Activated CD4-positive, alpha-beta T cell treated with anti-CD3 and anti-CD28 coated beads, Interleukin-2, amount 50 U/mL, for 4 hours (primary cell): ENCODE measurements at places on chromosomes 4 and X.

DNA sequence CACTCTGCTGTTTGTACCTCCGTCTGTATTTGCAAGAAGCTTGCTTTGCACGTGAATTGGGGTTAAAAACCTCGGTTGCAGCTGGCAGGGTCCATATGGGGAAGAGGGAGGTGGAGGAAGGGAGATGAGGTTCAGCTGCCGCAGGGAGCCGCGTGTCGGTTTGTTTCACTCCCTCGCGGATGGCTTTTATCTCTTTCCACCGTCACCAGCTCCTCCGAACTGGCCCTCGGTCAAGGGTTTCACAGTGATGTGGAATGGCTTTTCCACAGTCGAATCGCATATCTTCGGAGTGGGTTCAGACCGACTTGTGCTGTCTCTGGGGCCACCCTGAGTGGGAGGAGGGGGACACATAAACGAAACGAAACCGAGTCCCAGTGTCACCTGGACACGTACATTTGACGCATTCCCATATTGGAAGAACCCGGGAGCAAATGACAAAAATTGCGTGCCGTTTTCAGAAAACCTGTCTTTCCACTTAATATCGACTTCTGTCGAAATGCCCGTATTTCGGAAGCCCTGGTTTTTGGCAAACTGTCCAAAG lies 929 bp downstream of the ZBTB33 start:
- peak; percentile 0 for DNase-seq

GRCh38 chr4:1870578-1871443 lies at the start of gene NSD2:
Gene NSD2, plus strand, starts transcription at chr4:1871393. Its CDS starts 29,262 bp downstream, at chr4:1900655.
- peak; percentile 87 for DNase-seq

DNA sequence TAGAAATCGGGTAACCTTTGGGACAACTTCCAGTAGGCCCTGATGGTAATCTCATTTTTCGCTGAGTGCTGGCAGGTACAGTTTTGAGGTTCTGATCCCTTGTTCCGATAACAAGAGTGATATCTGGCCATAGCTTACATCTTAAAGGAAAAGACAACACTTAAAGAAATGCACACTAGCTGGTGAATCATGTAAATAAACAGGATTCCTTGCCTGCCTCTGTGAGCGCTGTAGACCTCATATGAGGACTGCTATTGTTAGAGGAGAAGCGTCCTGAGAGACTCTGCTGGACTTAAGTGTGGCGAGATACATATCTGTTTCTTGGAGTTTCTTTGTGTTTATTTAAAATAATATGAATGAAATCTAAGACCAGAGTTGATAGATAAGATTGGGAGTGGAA lies 149.3 kb upstream of the SLC4A4 start:
- no peak for DNase-seq

DNA sequence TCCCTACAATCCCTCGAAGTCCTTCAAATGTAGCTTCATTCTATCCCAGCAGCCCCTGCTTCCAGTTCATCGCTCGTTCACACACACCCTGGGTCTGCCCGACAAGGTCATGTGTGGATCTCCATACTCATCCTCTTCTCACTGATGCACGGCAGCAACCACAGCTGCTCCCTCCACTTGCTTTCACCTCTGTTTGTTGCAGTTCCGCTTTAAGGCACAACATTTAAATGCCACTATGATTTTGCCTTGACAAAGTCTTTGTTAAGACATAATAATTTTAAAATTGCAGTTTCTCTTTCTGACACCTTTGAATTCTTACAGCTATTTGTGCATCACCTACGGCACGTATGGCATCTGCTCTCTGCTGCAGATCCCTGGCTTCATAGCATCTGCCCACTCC lies 1.8 kb downstream of the ODAPH start:
- no peak for DNase-seq

DNA sequence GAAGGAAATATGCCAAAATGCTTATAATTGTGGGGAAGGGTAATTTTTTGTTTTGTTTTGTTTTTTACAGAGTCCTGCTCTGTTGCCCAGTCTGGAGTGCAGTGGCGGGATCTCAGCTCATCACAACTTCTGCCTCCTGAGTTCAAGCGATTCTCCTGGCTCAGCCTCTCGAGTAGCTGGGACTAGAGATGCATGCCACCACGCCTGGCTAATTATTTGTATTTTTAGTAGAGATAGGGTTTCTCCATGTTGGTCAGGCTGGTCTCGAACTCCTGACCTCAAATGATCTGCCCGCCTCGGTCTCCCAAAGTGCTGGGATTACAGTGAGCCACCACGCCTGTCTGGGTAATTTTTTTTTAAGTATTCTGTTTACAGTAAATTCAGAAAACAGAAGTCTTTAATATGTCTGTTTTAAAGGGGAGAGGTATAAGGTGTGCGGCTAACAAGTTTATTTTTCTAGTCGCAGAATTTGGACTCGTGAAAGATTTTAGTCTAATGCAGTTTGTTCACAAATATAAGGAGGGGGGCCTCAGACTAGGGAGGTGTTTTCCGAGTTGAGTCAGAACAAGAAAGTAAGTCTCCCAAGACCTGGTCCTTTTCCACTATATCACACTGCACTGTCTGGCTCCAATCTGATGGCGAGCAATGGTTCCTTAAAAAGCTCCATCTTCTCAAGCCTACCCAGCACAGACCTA lies 1.5 kb downstream of the ACSL1 start:
- DNase-seq, result no peak
